Stimulated activated CD4-positive, alpha-beta T cell treated with anti-CD3 and anti-CD28 coated beads, Interleukin-15, amount 100 ng/mL, for 48 hours (primary cell): ENCODE measurements at places on chromosomes 7 and 10.

- DNase-seq, result no peak
Observed at GRCh38 chr10:96541921-96542320, 28.2 kb upstream of the TLL2 start.

GRCh38 chr7:97421307-97421930 lies 303.9 kb downstream of the SDHAF3 start:
- DNase-seq, result no peak

DNA sequence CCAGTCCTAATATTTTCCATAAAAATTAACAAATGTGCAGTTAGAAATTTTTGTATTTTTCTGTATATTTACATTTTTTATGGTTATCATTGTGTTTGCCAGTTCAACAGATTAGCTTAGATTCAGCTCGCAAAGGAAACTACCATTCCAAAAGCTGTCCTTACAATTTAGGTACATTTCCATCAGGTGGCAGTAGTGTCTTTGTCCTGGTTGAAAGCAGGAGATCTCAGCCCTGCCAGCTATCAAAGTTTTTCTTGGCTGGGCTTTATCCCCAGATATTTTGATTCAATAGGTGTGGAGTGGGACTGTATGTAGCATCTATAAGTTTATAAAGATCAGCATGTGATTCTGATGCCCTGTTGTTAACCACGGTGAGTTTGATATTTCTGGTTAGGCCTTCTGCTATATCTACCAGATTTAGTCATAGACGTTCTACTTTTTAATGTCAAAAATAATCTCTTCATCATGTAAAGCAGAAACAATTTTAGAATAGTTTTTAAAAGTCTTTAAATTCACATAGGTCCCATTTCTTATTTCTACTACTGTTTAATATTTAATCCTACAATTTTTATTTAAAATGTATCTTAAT lies 15.5 kb upstream of the ICA1 start:
- DNase-seq, result no peak

DNA sequence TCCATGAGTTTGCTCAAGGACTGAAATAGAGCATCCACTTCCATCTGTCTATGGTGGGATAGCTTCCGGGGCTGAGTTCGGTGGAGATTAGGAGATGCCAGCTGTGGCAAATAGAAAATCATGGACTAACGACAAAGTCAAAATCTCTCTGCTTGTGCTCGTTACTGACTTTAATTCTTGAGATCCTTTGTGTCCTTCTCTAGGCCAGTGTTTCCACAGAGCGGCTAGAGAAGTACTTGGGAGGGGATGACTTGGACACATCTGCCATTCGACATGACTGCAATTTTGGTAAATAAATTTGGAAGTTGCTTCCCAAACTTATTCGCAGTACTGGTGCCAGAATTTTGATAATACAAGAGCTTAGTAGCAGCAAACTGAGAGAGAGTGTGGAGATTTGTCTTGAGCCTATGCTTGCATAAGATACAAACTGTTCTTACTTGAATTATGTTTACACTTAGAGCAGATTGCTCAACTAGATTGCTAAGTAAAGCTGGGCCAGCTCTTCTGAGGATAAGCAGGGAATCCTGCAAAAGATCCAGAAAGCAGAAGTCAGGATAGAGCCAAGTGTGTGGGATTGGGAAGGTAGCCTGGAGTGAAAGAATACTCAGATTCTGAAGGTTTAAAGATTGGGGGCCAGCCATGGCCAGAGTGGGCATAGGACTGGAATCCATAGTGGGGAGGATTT lies 27.6 kb downstream of the ABCC2 start:
- DNase-seq, result no peak

DNA sequence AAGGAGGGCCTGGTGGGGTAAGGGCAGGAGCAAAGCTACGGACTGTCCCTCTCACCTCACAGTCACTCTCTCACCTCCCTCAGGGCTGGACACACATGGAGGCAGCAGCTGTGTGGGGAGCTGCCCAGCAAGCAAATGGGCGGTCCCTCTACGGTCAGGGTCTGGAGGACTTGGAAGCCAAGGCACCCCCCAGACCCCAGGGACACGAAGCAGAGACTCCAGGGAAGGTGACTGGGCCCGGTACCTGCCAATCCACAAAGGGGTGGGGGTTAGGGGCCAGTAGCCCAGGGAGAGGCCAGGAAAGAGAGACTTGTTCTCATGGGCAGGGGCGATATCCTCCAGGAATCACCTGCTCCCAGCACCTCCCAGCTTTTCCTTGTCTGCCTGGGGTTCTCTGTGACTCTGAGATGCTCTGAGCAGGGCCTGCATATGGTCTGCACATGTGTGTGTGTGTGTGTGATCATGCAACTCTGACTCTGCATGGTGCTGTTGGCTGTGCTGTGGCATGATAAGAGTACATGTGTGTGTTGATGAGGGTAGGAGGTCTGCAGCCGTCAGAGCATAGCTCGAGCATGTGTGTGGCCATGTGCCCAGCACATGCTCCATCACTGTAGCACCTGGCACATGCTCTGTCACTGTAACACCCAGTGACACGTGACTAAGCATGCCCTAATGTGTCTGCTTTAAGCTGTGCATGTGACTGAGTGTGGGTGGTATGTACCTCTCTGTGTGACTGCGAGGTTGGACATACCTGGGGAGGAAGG lies 4.6 kb upstream of the LDB3 start:
- no peak for DNase-seq

- no peak for DNase-seq
Observed at GRCh38 chr10:93357680-93358079, 124.5 kb downstream of the MYOF start.

GRCh38 chr7:141624763-141625162 lies 73.6 kb downstream of the AGK start:
- DNase-seq, result no peak
